ENCODE measurements at places on chromosomes 12 and 14.

DNA sequence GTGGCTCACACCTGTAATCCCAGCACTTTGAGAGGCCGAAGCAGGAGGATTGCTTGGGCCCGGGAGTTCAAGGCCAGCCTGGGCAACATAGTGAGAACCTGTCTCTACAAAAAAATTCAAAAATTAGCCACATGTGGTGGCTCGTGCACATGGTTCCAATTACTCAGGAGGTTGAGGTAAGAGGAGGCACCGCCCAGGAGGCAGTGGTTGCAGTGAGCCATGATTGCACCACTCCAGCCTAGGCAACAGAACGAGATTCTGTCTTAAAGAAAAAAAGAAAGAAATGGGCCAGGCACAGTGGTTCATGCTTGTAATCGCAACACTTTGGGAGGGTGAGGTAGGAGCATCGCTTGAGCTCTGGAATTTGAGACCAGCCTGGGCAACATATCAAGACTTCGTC is 33.5 kb downstream of the MAP1LC3B2 start:
- DNase-seq, result no peak

- peak; percentile 79 for DNase-seq
These were observed 108.1 kb downstream of the DENND5B start for GRCh38 chr12:31482816-31483215.

GRCh38 chr12:32217354-32218310 is 111.0 kb downstream of the BICD1 start:
- peak; percentile 96 for DNase-seq

DNA sequence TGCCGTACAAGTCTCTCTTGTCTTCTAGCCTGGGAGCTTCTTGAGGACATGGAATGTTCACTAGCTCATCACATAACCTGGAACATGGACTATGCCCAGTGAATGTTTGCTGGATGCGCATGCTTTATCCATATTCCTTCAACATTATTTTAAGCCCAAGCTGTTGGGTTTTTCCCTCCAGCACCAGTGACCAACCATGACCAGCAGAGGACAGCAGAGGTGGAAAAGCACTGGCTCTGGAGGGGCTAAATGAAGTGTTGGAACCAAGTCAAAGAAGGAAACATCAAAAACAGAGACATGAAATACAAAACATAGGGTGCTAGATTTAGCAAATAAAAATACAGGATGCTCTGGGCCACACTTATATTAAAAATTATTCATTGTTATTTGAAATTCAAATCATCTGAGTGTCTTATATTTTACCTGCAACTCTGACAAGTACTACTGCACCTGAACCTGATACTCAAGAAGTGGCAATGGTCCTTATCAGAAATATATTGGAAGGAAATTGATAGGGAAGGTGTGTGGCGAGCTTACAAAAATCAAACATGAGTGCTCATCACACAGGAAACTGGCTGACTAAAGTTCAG is 23.1 kb upstream of the HELB start:
- DNase-seq, result peak; percentile 28

DNA sequence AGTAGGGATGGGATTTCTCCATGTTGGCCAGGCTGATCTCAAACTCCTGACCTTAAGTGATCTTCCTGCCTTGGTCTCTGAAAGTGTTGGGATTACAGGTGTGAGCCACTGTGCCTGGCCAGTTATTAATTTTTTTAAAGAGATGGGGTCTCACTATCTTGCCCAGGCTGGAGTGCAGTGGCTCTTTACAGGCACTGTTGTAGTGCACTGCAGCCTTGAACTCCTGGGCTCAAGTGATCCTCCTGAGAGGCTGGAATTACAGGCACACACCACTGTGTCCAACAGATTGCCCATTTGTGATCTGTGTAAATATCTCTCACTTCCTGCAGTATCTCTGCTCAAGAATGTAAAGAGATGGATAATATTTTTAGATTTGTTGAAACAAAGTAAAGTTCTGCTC is 45.9 kb downstream of the PTPN11 start:
- DNase-seq, result no peak

GRCh38 chr12:120262852-120263747 is 2.4 kb downstream of the PXN start:
- peak; percentile 67 for DNase-seq

GRCh38 chr12:54390668-54391551 is 6.4 kb upstream of the ZNF385A start:
- DNase-seq, result no peak

GRCh38 chr14:31894351-31894750 is 182.8 kb upstream of the ARHGAP5 start:
- no peak for DNase-seq

GRCh38 chr14:50363714-50364111 is 33.0 kb downstream of the CDKL1 start:
- peak; percentile 38 for DNase-seq

DNA sequence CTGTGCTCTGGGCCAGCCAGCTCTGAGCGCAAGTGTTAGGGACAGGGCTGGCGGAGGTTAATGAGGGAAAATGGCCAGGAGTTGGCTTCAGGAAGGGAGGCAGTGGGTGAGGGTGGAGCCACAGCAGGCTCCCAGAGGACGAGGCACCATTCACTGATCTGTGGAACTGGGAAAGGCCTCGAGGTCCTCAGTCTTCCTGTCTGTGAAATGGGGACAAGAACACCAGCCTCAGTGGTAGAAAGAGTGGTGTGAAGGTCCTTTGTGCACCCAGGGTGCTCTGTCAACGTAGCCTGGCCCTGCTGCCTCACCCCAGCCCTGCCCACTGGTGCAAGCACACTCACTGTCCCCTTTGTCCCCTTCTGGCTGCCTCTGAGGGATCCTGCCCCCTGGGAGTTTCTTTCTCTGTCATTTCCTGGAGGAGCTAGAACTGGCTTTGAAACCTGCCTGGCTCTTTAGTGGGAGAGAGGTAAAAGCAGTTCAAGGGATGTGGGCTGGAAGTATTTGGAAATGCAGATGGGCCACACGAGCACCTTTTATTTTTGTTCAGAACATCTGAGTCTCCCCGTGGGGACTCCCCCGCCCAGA is 25.0 kb downstream of the SYNDIG1L start:
- DNase-seq, result no peak

GRCh38 chr14:65849091-65849490 is 436.6 kb downstream of the FUT8 start:
- no peak for DNase-seq

- DNase-seq, result no peak
These were observed 42.2 kb downstream of the PTPRO start for GRCh38 chr12:15364221-15365160.

DNA sequence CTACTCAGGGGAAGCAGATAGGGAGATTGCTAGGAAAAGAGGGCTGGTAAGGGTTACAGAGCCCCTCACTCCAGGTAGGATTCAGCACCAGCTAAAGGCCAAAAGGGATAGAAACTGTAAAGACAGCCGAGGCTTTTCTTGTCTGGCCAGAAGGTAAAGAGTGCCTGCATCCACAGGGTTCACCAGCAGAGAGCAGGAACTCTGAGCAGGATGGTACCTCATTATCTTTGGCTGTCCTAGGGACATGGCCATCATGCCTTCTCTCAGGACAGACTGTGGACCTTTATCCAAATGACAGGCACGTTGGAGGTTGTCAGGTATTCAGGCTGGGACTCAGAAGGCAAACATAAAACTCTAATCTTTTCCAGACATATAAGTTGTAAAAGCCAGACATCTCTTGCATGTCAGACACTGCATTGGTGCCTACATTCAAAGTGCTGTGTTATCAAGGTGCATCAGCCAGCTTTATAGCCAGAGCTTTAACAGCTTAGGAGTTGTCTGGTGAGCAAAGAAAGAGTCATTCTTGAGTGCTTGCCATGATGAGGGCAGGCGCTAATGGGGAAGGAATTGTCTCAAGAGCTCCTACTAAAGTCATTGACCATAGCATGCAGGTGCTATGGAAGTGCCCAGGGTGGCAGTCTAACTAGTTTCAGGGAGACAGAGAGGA is 89.5 kb downstream of the PELI2 start:
- DNase-seq, result peak; percentile 38

GRCh38 chr14:90096566-90096965 is 34.8 kb downstream of the KCNK13 start:
- DNase-seq, result no peak

DNA sequence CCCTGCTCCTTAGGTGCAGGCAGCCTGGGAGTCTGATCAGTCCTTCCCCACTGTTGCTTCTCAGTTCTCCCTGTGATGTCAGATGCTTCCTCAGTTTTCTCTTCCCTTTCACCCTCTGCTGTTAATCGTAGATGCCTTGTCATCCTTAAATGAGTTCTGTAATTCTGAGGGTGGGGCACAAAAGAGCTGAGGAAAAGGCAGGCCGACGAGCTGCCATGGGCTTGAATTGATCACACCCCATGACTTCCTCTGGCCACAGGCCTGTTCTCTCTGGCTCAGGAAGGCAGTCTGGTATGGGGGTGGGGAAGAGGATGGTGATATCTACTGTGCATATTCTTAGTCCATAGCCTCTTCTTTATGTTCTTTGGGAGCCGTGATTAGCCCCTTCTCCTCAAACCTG is 5.2 kb upstream of the AP1G2 start:
- no peak for DNase-seq

- DNase-seq, result peak; percentile 69
These were observed 139.4 kb upstream of the KRR1 start for GRCh38 chr12:75650595-75651341.

DNA sequence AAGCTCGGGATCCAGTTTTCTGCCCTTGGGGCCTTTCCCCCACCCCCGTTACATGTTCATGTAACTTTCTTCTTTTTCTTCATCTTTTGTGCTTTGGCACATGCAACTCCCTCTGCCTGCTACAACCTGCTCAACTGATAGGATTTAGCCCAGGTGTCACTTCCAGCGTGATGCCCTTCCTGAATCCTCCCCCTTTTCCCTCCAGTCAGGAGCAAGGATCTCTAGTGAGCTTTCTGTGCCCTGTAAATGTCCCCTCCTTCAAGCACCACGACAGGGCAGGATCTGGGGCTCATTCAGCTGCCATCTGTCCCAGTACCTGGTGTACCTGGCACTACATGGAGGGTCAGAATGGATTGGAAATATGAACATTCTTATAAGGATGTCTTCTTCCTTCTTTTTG is 15.3 kb downstream of the PELI2 start:
- no peak for DNase-seq

DNA sequence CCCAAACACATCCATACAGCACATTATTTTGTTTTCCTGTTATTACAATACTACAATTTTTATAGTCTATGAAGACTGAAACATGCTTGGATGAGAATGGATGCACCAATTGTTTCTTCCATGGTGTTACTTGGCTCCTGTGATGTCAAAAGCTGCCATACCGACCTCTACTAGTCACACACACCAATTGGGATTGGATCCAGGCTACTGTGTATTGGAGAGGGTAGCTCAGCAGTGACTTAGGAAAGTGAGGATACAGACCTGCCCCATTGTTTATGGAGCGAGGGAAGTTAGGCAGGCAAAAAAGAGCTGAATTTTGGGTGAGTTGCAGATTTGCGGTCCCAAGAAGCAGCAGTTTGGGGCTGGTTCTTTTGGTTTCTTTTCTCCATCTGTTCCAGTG is 30.8 kb upstream of the AKAP6 start:
- peak; percentile 27 for DNase-seq

DNA sequence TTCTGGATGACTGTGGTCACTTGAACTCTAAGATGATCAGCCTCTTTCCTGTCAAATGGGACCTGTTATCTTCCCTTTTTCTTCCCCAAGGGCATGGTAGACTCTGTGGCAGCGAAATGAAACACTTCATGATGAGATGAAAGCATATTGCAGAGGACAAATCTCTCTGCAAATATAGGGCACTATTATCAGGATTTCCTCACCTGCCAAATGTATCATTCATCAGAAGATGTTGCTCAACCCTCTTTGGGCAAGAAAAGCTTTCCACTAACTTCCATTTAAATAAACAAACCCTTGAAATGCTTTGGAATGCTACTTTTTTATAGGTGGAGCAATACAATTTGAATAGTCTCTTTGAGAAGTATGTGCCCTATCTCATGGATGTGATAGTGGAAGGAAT is 105.0 kb downstream of the DNAH10 start:
- DNase-seq, result no peak

DNA sequence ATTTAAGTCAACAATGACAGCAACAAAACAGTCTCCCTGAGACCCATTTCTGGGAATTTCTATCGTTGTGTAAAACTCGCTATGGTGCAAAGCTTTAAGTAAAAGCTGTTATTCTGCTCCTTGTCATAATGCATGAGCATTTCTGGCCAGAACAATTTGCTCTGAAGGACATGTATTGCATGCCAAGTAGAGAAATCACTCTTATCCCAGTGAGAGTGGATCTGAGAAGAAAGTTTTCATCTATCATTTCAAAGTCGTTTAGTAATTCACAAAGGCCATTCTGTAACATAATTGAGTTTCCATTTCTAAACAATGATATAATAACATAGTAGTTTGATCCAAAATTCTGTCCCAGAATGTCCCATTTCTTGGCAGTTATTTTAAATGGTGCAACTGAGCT is 86.6 kb downstream of the TBC1D30 start:
- DNase-seq, result no peak

DNA sequence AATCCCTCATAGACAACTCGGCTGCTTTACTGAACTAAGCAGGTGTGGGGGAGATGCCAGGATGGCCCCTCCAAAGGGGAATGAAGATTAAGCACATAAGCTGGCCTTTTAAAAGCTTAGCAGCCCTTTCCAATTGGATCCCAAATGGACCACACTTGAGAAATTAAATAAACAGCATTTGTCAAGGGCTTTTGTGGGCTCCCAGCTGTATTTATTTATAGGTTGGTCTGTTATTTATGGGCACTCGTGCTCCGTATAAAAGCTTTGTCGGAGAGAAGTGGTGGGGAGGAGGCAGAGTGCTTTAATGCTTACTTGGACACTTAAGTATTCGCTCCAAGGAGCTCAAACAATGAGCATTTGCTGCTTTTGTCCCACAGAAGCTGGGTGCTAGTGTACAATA is 580.2 kb downstream of the MED13L start:
- peak; percentile 11 for DNase-seq

- DNase-seq, result no peak
These were observed 158.8 kb downstream of the PHLDA1 start for GRCh38 chr12:75872762-75873161.

GRCh38 chr12:64993461-64993860 is 127.6 kb downstream of the WIF1 start:
- no peak for DNase-seq

Measured in EH (cell line).